ENCODE measurements at places on chromosomes 7 and 10.

DNA sequence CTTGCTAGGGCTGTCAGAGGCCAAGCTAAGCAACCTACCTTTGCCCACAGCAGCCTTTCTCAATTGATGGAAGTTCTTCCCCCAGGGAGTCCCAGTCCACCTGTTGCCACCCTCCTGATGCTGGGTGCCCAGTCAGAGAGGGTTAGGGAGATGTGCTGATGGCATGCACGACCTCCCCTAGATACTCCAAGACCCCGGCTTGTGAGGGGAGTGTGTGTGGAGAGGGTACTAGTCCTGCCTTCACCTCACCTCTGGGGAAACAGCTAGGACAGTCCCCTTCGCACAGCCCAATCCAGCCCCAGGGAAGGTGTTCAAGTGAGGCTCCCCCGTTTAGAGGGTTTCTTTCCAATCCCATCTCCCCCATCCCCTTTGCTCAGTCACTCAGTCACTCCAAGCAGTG is 1.3 kb upstream of the UNC5B start:
- no peak for DNase-seq

- no peak for DNase-seq
These were observed 29.9 kb downstream of the SNX13 start for GRCh38 chr7:17910377-17910776.

GRCh38 chr7:76330261-76330660 is 27.8 kb downstream of the HSPB1 start:
- DNase-seq = no peak

GRCh38 chr7:55084307-55084706 is 65.5 kb downstream of the EGFR start:
- no peak for DNase-seq

GRCh38 chr10:98257198-98257597 is 10.8 kb downstream of the LOXL4 start:
- DNase-seq = no peak

DNA sequence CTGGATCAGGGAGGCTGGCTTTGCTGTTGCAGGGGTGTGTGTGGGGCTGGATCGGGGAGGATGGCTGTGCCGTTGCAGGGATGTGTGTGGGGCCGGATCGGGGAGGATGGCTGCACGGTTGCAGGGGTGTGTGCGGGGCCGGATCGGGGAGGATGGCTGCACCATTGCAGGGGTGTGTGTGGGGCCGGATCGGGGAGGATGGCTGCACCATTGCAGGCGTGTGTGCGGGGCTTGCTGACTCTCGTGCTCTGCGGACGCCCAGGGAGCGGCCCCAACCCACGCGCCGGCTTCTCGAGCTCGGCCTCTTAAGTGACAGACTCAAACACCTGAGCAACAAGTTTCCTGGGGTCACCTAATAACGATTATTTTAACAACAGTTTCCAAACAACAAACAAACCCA is 518.2 kb downstream of the DNAJB6 start:
- no peak for DNase-seq

DNA sequence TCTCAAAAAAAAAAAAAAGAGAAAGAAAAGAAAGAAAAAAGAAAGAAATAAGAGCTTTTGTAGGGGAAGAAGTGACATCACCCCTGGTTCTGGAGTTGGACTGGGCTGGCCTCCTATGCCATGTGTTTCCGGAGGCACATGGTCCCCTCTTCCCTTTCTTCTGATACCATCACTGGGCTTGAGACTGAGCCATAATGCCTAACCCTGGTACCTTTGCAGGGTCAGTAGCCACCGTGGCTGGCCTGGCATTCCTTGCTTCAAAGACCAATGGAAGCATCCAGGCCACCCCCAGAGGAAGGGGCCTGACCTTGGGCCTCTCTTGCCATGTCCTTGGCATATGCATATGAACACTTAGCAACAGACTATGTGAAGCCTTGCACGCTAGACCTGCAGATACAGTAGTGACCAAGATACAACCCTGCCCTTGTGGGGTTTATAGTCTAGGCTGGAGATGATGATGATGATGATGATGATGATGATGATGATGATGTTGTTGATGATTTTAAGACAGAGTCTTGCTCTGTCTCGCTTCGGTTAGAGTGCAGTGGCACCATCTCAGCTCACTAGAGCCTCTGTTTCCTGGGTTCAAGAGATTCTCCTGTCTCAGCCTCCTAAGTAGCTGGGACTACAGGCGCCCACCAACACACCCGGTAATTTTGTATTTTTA is 31.8 kb downstream of the SUFU start:
- no peak for DNase-seq

- DNase-seq = no peak
These were observed 1.5 kb downstream of the GARIN1A start for GRCh38 chr7:128673571-128673970.

DNA sequence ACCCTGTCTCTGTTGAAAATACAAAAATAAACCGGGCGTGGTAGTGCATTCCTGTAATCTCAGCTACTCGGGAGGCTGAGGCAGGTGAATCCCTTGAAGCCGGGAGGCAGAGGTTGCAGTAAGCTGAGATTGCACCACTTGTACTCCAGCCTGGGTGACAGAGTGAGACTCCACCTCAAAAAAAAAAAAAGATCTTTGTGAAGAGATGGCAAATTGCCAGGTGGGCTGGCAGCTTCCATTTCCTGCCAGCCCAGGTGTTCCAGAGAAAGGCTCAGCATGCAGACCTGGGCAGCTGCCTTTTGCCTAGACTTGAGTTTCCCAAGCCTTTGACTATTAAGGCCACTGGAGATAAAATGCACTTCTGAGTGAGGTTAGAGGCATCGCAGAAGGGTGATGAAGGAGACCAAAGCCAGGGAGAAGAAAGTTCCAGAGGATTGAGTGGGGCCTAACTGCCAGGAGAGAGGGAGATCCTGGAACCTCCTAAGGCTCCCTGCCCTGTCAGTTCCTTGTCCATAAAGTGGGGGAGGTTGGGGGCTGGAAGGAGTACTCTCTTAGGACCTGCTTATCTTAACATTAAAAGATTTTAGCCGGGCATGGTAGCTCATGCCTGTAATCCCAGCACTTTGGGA is 10.0 kb upstream of the DDIT4 start:
- no peak for DNase-seq

GRCh38 chr7:21086688-21087087 is 300.0 kb upstream of the SP8 start:
- no peak for DNase-seq

- no peak for DNase-seq
These were observed 356.4 kb downstream of the TNS3 start for GRCh38 chr7:47225387-47226131.

Measured in fibroblast of the conjunctiva (primary cell).